ENCODE measurements at places on chromosomes 3 and 15.

- no peak for DNase-seq
These were observed 551 bp downstream of the NLGN1 start for GRCh38 chr3:173398111-173398479.

- DNase-seq = no peak
These were observed 196.6 kb downstream of the TPRG1 start for GRCh38 chr3:189368384-189368783.

- no peak for DNase-seq
These were observed 24.1 kb upstream of the NDUFB4 start for GRCh38 chr3:120572027-120572426.

- DNase-seq = no peak
These were observed 3.4 kb upstream of the PXK start for GRCh38 chr3:58329150-58329921.

DNA sequence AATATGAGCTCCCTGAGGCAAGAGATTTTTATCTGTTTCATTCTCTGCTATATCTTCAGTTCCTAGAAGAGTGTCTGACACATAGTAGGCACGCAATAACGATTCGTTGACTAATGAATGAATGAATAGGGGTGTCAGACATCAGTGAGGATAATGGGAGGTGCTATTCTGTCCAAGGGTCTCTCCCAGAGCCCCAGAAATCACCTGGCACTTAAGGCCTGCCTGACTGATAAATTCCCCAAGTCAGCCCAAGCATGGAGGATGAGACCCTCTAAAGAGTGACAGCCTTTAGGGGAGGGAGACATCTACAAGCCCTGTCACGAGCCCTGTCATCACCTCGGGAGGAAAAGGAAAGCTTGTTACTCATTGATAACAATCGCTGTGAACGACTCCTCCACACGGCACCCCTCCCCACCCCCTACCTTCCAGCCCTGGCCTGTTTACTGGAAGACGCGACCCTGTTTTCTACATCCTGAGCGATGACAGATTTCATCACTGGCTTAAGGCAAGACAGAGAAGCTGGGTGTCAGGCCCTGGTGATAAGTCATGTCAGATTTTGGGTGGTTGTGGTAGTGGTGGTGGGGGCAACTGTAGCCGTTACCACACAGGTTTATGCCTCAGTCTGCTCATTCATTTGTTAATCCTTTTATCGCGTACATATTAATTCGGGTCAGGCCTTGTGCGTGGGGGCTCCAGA is 23.1 kb downstream of the BHLHE40 start:
- DNase-seq = peak; percentile 72

DNA sequence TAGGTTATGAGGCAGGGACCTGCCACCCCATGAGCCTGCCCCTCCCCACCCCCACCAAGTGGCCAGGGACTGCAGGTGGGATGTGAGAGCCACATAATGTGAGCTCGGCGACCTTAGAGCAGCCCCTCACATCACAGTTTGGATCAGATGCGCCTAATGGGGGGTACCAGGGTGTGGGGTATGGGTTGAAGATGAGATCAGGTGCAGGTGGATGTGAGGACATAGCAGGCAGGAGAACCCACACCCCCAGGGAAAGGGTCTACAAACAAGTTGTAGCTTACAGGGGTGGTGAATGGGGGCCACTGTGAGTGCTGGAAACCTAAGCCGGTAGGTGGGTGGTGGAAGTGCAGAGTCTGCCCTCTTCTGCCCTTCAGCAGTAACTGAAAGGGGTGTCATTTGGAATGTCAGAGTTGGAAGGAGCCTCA is 94.0 kb downstream of the CORO2B start:
- DNase-seq = no peak

- no peak for DNase-seq
These were observed 19.4 kb upstream of the SLC41A3 start for GRCh38 chr3:126103121-126104027.

GRCh38 chr3:191220908-191221307 is 21.9 kb downstream of the OSTN start:
- DNase-seq = no peak

GRCh38 chr3:131735116-131735515 is 232.3 kb upstream of the MRPL3 start:
- DNase-seq = no peak

- no peak for DNase-seq
These were observed 702 bp upstream of the CSNK1G1 start for GRCh38 chr15:64356710-64357040.

Measured in activated T-cell treated with anti-CD3 and anti-CD28 coated beads for 48 hours (primary cell).